ENCODE measurements at places on chromosomes 1 and 21. TPM values are rescaled to one million over a fixed set of nuclear protein-coding genes. Genes with fewer than 3 reads are reported as not detected.

The HES4 gene
- 3.5 TPM for total RNA-seq

The FAM110D gene
- 0.19 TPM for total RNA-seq

The S100A8 gene
- total RNA-seq, result not detected

The GUCA2B gene
- total RNA-seq, result not detected

The FLG2 gene
- not detected for total RNA-seq

The C1orf53 gene
- 10.1 TPM for total RNA-seq

The LRIG2 gene
- 5.8 TPM for total RNA-seq

The LCE1B gene
- not detected for total RNA-seq

The KDF1 gene
- total RNA-seq, result not detected

The FAM78B gene
- 3.8 TPM for total RNA-seq

The LRRC3 gene
- total RNA-seq, result not detected

The FAM151A gene
- not detected for total RNA-seq

The GRIK3 gene
- total RNA-seq, result not detected

DNA sequence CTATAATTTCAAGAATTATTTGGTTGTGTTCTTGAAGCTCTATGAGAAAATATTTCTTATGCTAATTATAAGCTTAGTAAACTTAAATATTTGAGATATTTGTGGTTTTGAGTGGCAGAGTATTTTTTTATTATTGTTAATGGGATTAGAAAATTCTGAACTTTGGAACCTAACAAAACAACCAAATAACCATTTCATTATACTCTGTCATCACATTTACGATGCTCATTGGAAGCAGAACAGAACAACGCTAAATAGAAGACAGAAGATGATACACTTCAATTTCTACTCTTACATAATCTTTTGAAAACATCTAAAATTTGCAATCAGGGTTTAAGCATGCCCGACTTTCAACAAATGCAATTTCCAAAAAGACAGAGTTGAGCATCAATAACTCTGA is 270.2 kb downstream of the PTPRC start:
- DNase-seq, result no peak

DNA sequence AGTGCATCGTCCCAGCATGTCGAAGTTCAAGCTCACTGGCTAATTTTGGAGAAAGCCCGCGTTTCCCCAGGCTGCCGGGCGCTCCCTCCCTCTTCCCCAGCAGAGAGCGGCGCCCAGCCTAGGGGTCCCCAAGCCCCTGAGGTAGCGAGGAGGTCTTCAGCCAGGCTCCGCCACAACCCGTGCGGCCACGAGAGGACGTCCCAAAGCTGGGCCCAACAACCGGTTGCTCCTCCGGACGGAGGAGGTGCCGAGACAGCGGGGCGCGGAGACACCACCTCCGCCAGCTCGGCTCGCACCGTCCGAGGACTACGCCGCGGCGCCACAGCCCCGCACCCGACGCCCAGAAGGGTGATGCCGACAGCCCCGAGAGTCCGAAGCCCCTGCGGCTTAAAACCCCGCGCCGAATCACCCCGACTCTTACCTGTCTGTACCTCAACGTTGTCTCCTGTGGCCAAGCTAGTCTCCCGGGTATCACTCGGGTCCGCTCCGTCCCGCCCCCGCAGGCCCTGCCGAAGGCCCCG is at the start of gene DENND2C:
Gene DENND2C (minus strand): TSS at position 488 of the 521 bp plus-strand sequence. CDS start 44,065 bp downstream, outside the sequence.
- peak; percentile 8 for DNase-seq

GRCh38 chr1:217482356-217483102 is 148.4 kb downstream of the GPATCH2 start:
- DNase-seq, result peak; percentile 90

DNA sequence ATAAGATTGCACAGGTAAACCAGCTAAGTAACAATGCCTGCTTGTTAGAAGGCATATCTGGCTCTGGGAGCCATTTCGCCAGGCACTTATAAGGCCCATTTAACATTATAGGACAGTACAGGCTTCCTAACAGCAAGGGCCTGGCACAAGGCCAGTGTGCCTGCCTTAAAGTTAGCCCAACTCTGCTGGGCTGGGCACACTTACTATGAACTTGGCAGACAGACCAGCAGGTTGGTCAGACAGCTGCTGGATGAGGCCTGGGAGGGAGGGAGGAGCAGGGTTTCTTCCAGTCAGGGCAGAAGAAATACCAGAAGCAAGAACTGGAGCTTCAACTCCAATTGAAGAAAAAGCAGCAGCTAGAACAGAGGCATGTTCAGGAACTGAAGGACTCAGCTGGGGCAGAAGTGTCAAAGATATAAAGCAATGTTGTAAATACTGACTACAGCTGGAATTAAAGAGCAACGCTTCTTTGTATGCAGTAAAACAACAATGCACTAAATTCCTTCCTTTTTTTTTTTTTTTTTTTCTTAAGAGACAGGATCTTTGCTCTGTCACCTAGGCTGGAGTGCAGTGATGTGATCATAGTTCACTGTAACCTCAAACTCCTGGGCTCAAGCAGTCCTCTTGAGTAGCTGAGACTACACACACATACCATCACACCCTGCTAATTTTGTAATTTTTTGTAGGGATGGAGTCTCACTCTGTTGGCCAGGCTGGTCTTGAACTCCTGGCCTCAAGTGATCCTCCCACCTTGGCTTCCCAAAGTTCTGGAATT is 4.9 kb downstream of the CACHD1 start:
- peak; percentile 32 for DNase-seq

- no peak for DNase-seq
These were observed 138.2 kb downstream of the RASAL2 start for GRCh38 chr1:178232108-178232507.

- DNase-seq, result peak; percentile 75
These were observed 20.7 kb upstream of the HAO2 start for GRCh38 chr1:119347858-119348257.

- DNase-seq, result peak; percentile 28
These were observed 61.8 kb upstream of the NBL1 start for GRCh38 chr1:19582318-19582717.

GRCh38 chr1:219236933-219237610 is 63.4 kb downstream of the LYPLAL1 start:
- DNase-seq, result no peak

DNA sequence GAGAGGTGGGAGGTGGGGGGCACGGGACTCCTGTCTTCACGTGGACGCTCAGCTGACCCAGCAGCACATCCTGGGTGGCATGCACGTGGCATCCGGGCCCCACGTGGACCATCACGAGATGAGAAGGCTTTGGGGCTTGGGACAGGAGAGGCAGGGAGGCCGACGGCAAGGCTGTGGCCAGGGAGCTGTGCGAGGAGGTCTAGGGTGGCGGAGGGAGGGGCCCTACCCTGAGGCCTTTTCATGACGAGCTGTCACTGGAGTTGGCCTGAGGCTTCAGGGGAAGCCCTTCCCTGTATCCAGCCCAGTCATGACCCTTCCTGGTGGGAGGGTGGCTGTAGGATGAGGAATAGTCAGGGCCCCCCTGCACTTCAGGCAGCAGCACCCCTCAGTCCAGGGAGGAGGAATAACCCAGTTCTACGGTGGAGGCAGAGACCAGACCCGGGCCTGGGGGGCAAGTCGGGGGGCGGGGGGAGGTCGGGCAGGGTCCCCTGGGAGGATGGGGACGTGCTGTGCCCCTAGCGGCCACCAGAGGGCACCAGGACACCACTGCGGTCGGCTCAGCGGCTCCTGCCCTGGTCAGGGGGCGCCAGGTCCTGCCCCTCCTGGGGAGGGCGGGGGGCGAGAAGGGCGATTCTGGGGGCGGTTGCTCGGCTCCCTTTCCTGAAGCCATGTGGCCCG is 2.0 kb upstream of the PERM1 start:
- no peak for DNase-seq

- peak; percentile 56 for DNase-seq
These were observed 2.6 kb downstream of the PTTG1IP start for GRCh38 chr21:44870748-44871495.

GRCh38 chr1:234928642-234929041 is 200.0 kb downstream of the TOMM20 start:
- DNase-seq, result no peak

DNA sequence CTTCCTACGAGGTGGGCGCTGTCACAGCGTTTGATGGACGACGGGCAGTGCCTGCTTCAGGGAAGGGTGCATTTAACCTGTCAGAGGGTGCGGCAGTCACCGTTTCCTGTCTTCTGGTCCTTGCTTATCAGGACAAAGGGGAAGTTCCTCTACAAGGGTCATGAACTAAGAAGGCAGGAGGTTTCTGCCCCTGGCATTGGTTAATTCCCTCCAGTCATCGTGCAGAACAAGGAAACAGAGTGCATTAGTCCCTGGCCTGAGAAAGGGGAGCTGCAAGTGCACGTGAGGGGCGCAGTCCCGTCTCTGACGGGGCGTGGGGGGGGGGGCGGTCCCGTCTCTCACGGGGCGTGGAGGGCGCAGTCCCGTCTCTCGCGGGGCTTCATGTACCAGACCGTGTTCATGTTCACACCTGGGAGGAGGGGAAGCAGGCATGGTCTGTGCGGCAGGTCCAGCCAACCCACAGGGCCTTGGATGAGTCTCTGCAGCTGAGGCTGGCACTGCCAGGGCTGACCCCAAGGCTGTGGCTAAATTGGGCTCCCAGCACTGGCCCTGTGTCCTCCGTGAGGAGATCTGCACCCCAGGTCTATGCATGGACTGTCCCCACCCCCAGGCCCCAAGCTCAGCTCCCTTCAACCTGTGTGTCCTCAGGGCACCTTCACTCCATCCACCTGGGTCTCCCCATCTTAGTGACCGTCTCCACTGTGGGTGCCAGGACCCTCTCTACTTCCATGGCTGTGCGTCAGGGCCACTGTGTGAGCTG is 89.2 kb upstream of the COL6A1 start:
- DNase-seq, result no peak

DNA sequence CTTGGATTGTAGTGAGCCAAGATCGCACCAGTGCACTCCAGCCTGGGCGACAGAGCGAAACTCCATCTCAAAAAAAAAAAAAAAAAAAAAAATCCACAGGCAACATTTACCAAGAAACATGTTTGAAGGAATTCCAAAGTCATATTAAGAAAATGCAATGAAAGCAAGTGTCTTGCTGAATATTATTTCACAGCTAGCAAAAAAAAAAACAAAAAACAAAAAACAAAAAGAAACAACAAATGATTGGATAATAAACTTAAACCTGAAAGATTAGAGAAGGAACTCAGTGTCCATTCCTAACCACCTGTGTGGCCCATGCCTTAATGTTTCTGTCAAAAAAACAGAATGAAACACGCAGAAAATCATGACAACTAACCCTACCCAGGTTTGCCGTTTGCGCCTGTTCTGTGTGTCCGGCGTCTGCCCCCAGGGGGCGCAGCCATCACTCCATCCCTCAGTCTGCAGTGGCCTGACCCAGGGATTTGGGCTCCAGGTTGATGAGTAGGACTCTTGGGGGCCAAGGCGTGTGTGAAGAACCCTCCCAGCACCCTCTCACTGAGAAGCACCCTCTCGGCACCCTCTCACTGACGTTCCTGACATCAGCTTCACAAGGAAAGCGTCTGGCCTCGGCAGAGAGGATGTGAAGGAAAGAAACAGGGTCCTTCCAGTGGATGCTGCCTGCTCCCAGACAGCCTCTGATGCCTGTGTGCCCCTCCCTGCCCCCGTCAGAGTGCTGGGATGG is 19.2 kb upstream of the PTTG1IP start:
- DNase-seq, result peak; percentile 36

- DNase-seq, result no peak
These were observed 149.8 kb downstream of the NCAM2 start for GRCh38 chr21:21148009-21148408.

DNA sequence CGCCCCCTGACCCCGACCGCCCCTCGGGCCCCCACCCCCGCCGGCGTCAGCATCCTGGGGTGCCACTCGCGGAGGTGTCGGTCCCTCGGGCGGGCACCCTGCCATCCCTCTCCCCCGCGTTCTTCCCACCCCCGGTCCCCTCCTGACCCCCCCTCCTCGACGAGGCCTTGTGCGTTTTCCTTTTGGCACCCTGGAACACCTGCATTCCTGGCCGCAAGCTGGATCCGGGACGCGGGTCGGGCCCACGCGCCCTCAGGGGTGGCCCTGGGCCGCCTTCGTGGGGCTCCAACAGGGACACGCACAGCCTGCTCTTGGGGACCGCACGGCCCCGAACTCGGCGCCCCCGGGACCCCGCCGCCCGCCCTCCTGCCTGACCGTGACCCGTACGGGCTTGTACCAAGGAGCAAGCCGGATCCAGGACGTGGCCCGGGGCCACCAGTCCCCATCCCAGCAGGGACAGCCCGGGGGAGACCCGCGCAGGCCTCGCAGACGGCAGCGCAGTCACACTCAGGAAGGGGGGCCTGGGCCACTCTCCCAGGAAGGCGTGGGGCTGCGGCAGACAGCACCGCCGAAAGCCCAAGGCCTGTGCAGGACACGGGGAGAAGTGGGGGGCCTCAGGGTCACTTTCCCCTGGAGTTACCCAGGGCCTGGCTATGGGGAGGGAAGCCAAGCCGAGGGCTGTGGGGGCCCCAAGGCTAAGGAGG is 579 bp upstream of the SLC19A1 start:
- no peak for DNase-seq

GRCh38 chr1:228064296-228064695 is 18.2 kb upstream of the ARF1 start:
- no peak for DNase-seq

- no peak for DNase-seq
These were observed 26.1 kb downstream of the CR1L start for GRCh38 chr1:207670997-207671396.

DNA sequence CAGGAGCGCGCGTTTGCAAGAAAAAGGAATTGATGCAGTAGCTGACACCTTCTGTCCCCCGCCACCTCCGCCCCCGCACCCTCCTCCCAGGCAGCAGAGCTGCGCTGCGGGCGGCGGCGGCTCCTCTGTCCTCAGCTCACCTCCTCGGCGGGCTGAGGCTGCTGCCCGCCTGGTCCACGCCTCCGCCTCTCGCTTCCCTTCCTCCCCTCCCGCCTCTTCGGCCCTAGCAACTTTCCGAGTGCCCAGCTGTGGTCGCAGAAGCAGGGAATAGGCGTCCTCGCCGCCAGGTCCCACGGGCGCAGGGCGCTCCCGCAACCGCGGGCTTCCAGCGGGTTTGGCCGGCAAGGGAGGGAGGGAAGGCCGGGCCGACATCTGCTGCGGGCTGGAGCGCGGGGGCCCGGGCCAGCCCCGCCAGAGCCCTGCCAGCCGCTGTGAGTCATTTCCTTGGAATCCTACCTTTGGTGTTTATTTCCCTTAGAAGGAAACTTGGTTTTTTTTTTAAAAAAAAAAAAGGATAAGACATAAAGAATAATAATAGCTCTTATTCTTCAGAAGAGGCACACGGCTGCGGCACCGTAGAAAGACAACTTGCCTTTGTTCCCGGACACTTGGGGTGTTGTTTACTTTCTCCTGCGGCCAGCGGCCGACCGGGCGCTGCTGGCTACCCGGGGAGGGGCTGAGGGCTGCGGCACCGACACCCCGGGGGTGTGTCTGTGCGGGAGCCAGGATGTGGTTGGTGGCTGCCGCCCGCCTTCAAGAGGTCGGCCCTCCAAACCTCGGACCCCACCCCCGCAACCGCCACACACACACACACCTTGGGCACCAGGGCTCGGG is 1.1 kb downstream of the SERTAD4 start:
- peak; percentile 93 for DNase-seq

Data from HT1080 (cell line).